Activated T-helper 9 cell treated with anti-CD3 and anti-CD28 coated beads, Interleukin-2, amount 50 U/mL, for 16 hours (primary cell): ENCODE measurements at places on chromosomes 3 and 15.
A peak's percentile ranks its signal among the peaks of the same experiment; 100 is the strongest.

DNA sequence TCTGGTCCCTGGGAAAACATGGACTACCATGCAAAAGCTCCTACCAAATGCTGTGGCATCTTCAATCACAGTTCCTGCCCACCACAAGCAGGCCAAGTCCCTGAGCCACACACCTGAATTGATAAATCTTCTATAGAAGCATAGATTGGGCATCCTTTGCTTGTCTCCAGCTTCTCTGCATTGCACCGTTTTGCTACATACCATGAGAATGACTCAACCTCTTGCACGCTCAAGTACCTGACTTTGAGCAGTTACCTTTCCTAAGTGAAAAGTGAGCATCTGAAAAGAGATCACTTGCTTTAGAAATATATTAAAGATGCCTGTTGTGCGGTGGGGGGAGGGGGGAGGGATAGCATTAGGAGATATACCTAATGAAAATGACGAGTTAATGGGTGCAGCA, 31.3 kb downstream of the GATM start:
- no peak for DNase-seq

GRCh38 chr15:67931861-67932260, 92.0 kb upstream of the RNU6-1 start:
- DNase-seq: no peak

DNA sequence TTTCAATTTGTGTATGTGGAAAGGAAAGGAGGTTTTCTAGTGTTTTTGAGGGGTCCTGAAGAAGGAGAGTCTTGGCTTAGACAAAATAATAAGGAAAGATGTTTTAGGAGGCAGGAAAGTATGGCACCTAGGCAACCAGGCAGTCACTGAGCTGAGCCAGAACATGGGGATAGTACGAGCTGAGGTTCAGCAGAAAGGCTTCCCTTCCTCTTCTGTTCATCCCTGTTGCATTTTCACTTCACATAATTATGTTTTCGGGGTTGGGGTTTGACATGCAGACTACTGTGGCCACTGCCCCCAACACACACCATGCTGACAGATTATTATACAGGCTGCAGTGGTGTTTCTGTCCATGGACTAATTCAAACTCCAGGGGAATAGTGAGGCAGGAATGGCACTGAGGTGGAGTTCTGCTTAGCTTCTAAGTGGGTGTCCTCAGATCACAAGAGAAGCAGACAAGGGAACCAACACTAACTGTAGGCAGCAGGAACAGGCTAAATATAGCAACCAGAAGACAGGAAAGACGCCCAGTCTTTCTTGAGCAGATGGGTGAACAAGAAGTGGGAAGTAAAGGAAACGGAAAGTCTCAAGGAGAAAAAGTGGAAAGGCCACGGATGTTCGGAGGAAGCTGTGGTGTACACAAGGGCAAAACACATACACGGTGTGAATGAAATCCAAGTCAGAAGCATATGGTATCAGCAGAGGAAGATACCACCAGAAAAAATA, 305.8 kb downstream of the PLCL2 start:
- DNase-seq: no peak

GRCh38 chr3:50530001-50530970, 26.9 kb upstream of the CACNA2D2 start:
- no peak for DNase-seq

DNA sequence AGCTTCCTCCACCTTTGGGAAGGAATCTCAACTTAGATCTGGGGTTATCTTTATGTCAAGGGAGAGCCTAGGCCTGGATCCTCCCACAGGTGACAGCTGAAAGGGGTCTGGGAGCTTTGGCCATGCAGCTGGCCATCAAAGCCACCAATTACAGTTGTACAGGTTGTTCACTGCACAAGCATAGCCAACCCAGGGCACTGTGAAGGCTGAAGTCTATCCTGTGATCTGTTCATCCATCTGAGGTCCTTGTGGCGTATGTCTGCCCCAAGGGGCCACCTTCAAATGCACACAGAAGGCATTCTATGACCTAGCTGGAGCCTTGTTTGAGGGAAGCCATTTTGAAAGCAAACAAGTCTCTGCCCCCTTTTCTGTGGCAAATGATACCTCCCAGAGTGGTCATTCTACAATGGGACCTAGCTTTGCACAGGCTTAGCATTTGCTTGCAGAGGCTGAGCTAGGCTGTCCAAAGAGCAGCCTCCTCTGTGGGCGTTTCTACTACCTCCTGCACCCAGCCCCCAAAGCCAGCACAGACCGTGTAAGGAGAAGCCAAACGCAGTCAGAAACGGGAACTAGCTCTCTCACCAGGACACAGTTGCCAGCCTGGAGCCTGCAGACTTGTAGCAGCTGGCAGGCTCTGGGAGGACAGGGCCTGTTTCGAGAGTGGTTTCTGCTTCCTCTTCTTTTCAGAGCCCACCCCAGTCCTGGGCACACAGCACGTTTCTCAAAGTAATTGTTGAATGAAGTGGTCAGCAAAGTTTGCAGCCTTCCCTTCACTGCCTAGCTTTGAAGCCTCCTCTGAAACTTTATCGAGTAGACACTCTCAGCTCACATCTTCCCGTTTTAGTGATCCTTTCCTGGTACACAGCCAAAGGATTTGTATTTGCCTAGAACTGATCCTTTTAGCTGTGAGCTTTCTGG, 157.3 kb upstream of the SMAD3 start:
- no peak for DNase-seq

- peak; percentile 10 for DNase-seq
These were observed 293.5 kb upstream of the SUCLG2 start for GRCh38 chr3:67947808-67948508.

DNA sequence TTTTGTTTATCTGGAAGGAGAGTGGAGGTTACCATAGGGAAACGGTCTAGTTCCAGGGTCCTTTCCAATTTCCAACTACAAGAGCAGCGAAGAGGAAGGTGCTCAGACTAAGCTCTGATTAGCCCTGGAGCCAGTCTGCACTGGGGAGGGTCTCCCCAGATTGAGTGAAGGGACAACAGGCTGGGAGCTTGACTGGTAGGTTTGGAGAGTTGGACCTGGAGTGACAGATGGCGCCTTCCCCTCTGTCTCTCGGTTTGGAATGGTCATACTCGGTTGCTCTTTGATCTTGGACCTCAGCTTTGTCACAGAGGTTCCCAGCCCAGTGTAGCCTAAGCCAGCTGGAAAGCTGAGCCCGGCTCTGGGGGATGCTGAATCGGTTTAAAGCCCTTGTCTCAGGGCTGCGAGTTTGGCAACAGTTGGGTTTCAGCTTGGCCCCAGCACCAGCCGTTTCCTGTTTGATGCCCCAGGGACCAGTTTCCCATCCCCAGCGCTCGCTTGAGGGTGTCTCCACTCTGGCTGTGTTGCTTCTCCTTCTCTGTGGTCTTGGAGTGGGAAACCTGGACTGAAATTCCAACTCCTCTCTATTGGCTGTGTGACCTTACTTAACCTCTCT, 53.1 kb upstream of the ULK4 start:
- DNase-seq: no peak

DNA sequence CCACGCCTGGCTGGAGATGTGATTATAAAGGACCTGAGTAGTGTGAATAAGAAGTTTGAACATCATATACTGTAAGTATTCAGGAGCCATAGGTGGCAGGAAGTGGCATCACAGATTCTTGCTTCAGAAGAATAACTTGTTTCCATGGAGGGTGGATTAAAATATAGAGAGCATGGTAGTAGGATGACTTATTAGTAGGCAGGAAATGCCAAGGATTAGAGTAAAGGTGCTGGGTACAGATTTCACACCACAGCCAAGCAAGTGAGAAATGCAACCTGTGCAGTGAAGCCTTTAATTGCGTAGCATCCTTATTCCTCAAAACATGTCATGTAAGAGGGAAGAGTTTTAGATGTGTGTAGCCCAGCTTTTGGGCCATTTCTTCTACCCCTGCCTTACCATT, 30.8 kb downstream of the IFT122 start:
- DNase-seq: no peak
